Hematopoietic multipotent progenitor cell treated with erythropoietin and hydrocortisone succinate and interleukin-3 and kit ligand, for 4 days (in vitro differentiated cells): ENCODE measurements at places on chromosomes 12 and 14.

DNA sequence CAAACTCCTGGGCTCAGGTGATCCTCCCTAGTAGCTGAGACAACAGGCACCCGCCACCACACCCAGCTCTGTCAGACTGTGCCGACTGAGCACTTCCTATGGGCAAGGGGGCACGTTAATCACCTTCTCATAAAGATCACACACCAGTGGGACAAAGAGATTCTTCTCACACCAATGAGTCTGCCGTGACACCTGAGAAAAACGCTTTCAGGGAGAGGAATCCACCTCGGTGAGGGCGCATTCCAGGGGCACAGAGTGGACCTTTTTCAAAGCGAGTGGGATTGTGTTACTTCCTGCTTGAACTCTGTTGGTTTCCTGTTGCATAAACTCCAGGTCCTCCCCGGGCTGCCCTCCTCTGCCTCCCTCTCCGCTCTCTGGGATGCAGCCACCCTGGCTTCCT is 17.5 kb upstream of the SCARB1 start:
- DNase-seq, result peak; percentile 37

- peak; percentile 36 for DNase-seq
These were observed 21.5 kb upstream of the ALDH2 start for GRCh38 chr12:111745211-111745610.

DNA sequence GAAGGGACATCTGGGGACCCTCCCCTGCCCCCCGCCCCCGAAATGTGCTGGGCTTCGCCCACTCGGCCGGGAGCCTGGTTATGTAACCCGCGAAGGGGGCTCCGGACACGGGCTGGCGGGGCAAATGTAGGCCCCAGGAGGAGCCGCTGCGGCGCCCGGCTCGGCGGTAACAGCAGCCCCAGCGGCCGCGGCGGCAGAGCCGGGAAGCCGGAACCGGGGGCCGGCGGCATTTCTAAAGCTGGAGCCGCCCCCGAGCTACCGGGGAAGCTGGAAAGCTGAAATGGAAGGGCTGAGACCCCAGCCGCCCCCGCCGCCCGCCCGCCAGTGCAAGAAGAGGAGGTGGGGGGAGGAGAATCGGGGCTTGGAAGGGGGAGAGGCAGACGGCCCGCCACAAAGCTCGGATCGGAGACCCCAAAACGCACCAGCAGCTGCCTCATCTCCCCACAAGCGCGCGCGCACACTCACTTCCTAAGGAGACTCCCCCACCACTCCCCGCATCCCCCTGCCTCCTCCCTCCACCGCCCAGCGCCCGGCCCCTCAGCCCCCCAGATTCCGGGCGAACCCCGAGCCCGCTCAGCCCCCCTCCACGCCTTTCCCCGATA is 1.5 kb downstream of the KDM2B start:
- peak; percentile 77 for DNase-seq

GRCh38 chr12:91040096-91040755 is 17.6 kb downstream of the KERA start:
- no peak for DNase-seq

- no peak for DNase-seq
These were observed 109.5 kb downstream of the BTG1 start for GRCh38 chr12:92036061-92036620.

DNA sequence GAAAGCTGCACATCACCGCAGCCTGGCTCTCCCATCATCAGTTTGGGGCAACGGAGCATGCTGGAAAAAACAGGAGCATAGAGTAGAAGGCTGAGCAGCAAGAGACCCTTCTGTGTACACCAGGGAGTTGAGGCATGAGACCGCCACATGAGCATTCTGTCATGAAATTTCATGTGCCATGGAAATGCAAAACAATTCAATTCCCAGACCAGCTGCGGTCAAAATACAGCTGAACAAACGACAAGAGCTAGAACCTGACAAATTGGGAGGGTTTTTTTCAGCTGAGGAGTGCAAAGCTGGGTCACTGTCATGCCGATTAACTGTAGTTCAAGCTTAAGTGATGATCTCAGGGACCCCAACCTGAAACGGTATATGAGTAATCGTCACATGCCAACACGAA is 37.1 kb downstream of the TMEM30B start:
- DNase-seq, result no peak

- DNase-seq, result peak; percentile 15
These were observed 669 bp upstream of the KCNK13 start for GRCh38 chr14:90060965-90061684.

- no peak for DNase-seq
These were observed 113.9 kb upstream of the FGD4 start for GRCh38 chr12:32285489-32285888.

DNA sequence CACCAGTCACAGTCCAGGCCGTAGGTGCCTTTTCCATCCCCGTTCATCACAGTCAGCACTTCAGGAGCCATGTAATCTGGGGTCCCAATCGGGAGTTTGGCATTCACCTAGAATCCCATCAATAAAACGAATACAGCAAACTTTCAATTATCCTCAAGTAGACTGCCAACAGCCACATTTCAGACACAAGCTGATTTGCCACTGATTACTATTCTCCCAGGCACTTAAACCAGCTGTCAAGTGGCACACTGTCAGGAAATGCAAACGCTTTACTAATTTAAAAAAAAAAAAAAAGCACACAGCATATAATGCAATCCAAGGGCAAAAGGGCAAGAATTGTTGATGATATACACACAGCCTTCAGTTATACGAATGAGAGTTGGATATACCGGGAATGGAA is 51.9 kb downstream of the CIT start:
- DNase-seq, result no peak

GRCh38 chr14:70002589-70003346 is 123.6 kb downstream of the SMOC1 start:
- DNase-seq, result no peak

- no peak for DNase-seq
These were observed 8.8 kb downstream of the SMOC1 start for GRCh38 chr14:69887740-69888657.

DNA sequence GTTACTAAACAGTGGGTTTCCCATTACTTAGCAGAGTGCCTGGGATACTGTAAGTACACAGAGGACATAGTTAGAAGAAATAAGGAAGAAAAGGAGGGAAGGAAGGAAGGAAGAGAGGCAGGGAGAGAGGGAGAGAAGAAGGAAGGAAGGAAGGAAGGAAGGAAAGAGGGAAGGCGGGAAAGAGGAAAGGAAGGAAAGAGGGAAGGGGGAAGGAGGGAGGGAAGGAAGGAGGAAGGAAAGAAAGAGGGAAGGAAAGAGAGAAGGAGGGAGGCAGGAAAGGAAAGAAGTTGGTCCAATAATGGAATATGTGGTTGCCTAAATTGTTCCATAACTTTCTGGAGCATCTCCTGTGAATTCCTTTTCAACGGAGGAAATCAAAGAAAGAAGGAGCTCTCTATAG is 1230.4 kb downstream of the AACS start:
- no peak for DNase-seq

- DNase-seq, result peak; percentile 35
These were observed 18.0 kb downstream of the ACACB start for GRCh38 chr12:109134186-109134917.

DNA sequence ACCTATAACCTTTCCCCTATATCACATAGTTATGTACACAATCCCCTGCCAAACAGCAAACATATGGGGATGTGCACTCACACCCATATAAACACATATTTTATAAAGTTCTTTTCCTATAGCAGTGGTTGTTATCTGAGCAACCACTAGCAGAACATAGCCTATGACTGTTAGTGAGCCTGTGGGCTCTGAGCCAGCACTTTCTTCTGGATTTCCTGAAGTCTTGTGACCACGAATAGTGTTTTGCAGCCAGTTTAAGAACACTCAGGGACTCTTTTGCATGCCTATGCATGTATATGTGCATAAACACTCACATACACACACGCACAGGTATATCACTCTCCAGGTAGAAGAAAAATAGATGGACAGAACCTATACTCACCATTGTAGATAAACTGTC is 17.1 kb downstream of the TESPA1 start:
- peak; percentile 94 for DNase-seq

DNA sequence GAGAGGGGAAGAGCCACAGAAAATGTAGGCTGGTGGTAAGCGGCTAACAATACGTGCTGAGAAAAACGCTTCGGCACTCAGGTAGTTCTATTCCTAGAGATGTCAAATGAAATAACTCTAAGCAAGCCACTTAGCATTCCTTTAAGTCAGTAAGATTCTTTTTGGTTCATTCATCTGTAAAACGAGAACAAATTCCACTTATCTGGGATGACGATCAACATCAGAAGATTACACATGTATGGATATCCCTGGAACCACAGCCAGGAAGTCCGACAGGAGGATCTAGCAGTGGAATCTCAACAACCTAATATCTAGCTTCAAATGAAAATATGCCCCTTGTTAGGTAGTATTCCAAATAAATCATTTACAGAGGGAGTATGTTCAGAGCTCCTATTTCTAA is 74.6 kb upstream of the CDKN3 start:
- no peak for DNase-seq

- peak; percentile 86 for DNase-seq
These were observed 228.7 kb upstream of the CRY1 start for GRCh38 chr12:107322063-107322462.

- DNase-seq, result peak; percentile 7
These were observed 319.3 kb upstream of the SOX5 start for GRCh38 chr12:24268663-24269186.

DNA sequence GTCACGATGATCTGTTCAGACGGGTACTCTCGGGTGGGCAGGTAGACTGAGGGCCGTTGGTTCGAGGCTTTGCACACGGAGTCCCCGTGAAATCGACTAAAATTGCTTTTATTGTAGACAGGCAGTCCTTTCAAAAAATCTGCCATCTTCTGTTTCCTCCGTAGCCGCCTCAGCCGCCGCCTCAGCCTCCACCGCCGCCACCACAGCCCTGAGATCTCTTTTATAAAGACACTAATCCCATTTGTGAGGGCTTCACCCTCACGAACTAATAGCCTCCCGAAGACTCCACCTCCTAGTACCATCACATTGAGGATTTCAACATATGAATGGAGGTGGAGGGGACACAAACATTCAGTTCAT is 74.2 kb downstream of the KLHL28 start:
- no peak for DNase-seq

DNA sequence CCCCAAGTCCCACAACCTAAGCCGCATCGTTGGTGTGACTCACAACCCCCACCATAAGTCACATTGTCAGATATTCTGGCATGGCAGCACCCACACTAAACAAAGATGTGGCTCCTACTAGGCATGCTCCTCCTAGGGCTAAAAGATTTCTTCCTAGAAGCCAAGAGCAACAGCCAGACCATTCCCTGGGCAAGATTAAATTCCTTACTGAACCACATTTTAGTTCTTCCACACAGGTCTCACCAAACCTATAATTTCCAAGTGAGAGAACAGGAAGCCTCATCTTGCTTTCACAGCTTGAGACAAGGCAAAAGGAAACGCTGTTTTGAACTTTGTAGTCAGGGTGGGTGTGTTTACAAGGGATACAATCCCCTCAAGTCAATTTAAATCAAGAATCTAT is 632.8 kb downstream of the DIO2 start:
- no peak for DNase-seq

- no peak for DNase-seq
These were observed 499.7 kb downstream of the TMTC2 start for GRCh38 chr12:83186419-83186818.

GRCh38 chr12:124013073-124013472 is 40.1 kb downstream of the ZNF664 start:
- no peak for DNase-seq

DNA sequence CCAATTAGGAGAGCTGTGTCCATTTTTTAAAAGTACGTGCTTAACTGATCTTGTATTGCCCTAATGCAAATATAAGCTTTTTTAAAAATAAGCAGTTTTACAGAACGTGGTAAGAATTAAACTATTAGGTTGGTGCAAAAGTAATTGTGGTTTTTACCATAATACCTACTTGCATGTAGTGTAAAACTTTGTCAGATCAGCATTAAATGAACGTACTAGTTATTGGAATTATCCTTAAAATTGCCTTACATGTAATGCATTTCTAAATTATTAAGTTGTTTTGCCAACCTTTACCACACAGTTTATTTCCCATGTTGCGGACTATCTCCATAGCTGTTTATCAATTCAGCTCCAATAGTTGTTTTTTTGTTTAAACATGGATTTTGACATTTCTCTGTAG is 10.9 kb downstream of the CAND1 start:
- no peak for DNase-seq
